ENCODE measurements at places on chromosomes 12 and 14.

- DNase-seq = no peak
Observed at GRCh38 chr12:6928703-6929407, 1.1 kb downstream of the ATN1 start.

GRCh38 chr14:50109342-50109741 is 7.0 kb downstream of the VCPKMT start:
- no peak for DNase-seq

- DNase-seq = no peak
Observed at GRCh38 chr12:101933866-101934514, 56.6 kb downstream of the DRAM1 start.

GRCh38 chr14:24233538-24233866 is 773 bp downstream of the GMPR2 start:
- DNase-seq = no peak

DNA sequence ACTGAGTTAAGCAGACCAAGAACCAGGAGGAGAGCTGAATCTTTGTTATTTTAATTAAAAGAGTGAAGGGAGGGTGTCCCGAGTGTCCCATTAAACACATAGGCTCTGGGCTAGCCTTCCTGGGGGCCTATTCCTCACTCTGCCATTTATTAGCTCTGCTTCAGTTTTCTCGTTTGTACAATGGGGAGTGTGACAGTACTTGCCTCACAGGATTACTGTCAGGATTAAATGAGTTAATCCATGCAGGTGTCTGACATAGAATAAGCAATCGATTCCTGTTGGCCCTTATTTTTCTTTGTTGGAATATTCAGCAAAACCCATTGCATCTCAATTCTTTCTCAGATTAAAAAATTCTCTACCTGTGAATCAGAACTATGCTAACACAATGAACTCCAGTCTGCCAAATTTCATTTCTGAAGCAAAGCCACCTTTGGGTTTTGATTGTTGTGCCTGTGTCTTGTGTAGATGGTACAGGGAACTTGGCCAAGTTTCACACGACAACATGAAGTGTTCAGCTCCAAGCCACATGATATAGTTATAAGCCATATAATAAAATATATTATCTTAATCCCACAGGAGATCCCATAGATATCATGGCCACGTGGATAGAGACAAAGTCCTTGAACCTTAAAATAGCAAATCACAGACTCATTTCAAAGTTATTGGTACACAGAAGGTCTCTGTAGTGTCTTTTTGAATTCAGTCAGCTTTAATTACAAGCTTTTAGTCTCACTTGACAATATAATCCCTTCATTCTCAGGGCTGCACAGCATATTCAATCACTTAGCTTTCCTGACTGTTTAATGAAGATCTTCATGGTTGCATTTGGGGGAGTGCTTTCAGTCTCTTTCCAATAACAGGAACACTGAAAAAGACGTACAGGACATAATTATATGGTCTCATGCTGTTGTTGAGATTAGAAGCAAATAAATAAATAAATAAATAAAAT is 34.4 kb upstream of the CRY1 start:
- DNase-seq = no peak

DNA sequence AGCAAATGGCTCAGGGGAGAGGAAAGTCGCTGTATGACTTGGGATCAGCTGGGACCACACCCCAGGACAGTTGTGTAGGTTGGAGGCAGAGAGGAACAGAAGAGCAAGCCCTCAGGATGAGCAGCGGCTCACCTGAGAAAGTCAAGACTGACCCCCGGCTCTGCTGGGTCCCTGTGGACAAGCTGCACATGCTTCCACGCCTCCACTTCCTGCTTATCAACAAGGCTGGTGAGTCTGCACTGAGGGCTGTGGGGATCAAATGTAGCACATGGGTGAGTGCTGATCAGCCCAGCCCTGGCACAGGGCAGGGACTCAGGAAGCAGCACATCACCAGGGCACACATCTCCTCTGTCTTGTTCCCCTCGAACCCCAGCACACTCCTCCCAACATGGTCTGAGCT is 92.1 kb downstream of the CHGA start:
- no peak for DNase-seq
